Naive B cell (primary cell): ENCODE measurements at places on chromosomes 6 and 20. TPM values are rescaled to one million over a fixed set of nuclear protein-coding genes. Genes with fewer than 3 reads are reported as not detected.

Gene SFTA2
- not detected for polyA plus RNA-seq

Gene C6orf141
- polyA plus RNA-seq, result not detected

Gene IL17A
- polyA plus RNA-seq, result not detected

Gene SLC32A1
- polyA plus RNA-seq, result not detected

Gene SOBP
- 2.1 TPM for polyA plus RNA-seq

DNA sequence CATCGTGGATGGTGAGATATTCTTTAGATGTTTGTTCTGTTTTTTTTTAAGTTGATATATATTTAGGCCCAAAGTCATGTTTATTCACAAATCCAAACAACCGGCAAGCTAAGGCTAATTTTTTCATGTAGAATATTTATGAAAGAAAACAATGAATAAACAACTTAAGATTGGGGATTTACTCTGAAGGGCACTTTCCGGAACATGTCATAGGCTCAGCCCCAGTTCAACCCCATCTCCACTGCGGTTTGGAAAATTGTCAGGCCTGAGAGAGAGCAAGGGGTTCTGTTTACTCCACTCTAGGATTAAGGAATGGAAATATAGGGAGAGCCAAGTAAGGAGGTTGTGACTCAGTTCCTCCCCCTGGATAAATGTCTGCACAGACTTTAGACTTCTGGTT lies 18.3 kb downstream of the RPS6KA2 start:
- H3K27ac ChIP-seq, result no peak overlapping the region
- no peaks in the 10 kb centered on the region for H3K4me1 ChIP-seq
- no peaks in the 10 kb centered on the region for H3K27me3 ChIP-seq
- no peak for DNase-seq
- no peak overlapping the region for H3K4me3 ChIP-seq

DNA sequence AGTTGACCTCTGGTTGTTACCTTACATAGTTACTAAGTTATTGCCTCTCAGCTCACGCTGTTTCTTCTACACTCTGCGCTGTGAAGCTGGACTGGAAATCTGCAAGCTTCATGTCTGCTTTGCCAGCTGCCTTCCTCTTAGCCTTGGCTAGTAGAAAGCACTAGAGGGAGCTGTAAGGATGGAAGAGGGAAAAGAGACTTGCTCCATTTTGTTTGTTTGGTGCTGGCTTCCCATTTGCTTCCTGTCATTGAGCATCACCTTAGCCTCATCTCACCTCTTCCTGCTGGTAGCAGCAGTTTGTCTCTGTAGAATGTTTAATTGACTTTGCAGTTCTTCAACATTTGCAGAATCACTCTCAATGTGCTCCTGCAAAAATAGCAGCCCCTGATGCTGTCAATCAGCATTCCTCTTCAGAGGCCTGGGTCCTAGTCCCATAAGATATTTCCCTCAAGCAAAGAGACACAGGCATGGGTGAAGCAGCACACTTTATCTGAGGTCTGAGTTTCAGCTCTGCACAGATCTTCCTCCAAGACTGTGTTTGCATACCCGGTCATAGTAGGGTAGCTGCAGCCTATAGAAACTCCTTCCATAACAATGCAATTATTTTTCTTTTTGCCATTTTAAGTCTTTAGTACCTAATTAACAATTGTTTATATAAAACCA lies 302.2 kb upstream of the EPHA7 start:
- DNase-seq, result no peak
- H3K4me3 ChIP-seq, result no peak overlapping the region
- H3K27me3 ChIP-seq, result no peaks in the 10 kb centered on the region
- H3K36me3 ChIP-seq, result no peaks in the 10 kb centered on the region

DNA sequence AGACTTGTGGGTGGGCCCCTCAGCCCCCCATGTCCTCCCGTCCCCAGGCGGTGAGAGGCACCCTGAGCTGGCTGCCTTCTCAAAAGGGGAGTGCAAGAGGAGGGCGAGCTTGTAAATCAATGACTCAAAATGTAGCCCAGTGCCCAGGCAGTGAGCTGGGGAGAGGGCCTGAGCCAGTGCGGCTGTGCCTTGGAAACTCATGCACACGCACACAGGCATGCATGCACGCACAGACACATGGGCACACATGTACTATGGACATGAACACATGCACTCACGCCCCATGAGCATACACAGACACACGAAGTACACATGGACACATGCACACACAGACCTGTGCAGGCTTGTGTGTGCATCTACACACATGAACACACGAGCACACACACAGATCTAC lies 133.5 kb downstream of the TAF4 start:
- DNase-seq, result no peak
- no peaks in the 10 kb centered on the region for H3K4me1 ChIP-seq
- no peaks in the 10 kb centered on the region for H3K36me3 ChIP-seq
- peaks cover 21% of the 10 kb centered on the region for H3K27me3 ChIP-seq
- H3K27ac ChIP-seq, result no peak overlapping the region
